ENCODE measurements at places on chromosomes 5 and 9.

DNA sequence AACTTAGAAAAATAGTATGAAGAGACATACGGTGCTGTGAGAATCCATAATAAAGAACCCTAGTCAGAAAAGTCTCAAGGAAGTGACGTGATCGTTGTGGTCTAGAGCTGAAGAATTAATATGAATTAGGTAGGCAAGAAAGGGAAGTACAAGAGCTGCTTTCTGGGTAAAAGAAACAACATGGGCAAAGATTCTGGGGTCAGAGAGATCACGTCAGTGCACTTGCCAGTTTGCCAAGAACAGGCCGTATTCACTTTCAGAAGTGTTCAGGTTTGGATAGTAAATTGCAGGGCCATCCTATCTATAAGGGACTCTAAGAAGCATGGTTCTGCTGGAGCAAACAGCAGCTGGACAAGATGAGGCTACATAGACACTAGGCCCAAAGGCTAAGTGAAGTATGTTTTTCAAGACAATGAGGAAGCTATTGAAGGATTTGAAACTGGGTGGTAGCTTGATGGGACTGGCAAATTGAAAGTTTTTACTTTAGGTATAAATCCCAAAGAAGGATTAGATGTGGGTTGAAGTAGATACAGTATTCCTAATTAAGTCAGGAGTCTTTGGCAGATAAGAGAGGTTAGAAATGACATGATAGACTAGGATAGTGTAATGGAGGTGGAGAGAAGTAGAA lies 4.8 kb upstream of the CHD1 start:
- DNase-seq = no peak

- DNase-seq = no peak
These were observed 268.0 kb upstream of the MVB12B start for GRCh38 chr9:126058591-126058990.

GRCh38 chr5:7592910-7593309 lies 197.0 kb downstream of the ADCY2 start:
- DNase-seq = no peak

GRCh38 chr5:59266410-59266809 lies 627.1 kb downstream of the PDE4D start:
- no peak for DNase-seq

DNA sequence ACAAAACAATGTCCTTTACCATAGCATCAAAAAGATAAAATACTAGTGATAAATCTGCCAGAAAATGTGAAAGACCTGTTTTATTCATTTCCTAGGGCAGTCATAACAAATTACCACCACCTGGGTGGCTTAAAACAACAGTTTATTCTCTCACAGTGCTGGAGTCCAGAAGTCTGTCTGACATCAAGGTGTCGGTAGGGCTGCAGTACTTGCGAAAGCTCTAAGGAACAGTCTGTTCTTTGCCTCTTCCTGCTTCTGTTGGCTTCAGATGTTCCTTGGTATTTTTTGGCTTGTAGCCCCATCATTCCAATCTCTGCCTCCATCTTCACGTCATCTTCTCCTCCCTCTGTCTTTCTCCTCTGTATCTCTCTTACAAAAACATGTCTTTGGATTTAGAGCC lies 51.0 kb downstream of the PTPDC1 start:
- DNase-seq = peak; percentile 51

DNA sequence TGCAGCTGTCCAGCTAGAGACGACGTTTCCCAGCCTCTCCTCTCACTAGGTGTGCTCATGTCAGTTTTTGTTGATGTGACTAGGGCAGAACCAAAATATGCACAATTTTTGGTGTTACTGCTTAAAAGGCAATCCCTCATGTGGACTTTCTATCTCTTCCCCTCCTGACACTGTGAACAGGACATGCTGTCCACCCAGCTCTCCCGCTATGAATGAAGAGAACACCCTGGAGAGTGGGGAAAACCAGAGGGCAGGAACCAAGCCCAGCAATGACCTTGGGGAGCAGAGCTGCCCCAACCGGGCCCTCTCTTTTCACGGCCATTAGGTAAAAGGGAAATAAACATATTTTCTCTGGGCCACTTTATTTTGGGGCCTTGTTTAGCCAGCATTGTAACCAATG lies 46.7 kb upstream of the TBC1D2 start:
- no peak for DNase-seq

DNA sequence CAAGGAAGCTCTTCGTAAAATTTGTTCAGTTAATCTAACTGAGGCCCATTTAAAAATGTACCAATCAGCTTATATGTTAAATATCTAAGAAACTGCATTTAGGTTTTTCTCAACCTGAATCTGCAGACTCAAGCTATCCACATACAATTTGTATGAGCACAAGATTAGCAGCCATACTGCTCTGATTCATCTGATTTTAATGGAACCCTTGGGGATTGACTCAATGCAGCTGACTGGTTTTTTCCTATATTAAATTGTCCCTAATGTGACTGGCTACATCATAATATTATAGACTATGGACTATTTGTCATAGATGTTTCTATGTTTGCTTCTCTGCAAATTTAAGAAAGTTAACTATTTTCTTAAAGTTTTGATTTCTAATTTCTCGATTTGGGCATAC lies 451.0 kb upstream of the TUSC1 start:
- DNase-seq = no peak
